ENCODE measurements at places on chromosomes 4 and X. TPM values are rescaled to one million over a fixed set of nuclear protein-coding genes. Genes with fewer than 3 reads are reported as not detected.

The SRPX gene
- total RNA-seq, result 1.8 TPM

The GABRA4 gene
- not detected for total RNA-seq

The KLB gene
- 0.43 TPM for total RNA-seq

The GABRE gene
- 2.6 TPM for total RNA-seq

The FAT4 gene
- total RNA-seq, result 2.5 TPM

The LDOC1 gene
- 59.8 TPM for total RNA-seq

The SSX4 gene
- not detected for total RNA-seq

The GATB gene
- 15.7 TPM for total RNA-seq

The DCAF4L1 gene
- total RNA-seq, result 0.20 TPM

The CASP6 gene
- total RNA-seq, result 61.0 TPM

The SEPTIN6 gene
- 40.2 TPM for total RNA-seq

The COMMD8 gene
- 19.8 TPM for total RNA-seq

The DUSP9 gene
- total RNA-seq, result 36.5 TPM

The MEPE gene
- total RNA-seq, result not detected

The STATH gene
- not detected for total RNA-seq

The MAPK10 gene
- total RNA-seq, result 21.4 TPM

The LDB2 gene
- total RNA-seq, result 0.82 TPM

The C4orf54 gene
- not detected for total RNA-seq

The NHS gene
- total RNA-seq, result 102 TPM

The NOA1 gene
- 17.4 TPM for total RNA-seq

The PHF8 gene
- total RNA-seq, result 47.8 TPM

The GRIA3 gene
- 2.8 TPM for total RNA-seq

The SLBP gene
- total RNA-seq, result 56.5 TPM

The NLGN3 gene
- total RNA-seq, result 5.9 TPM

The WDR17 gene
- total RNA-seq, result 5.1 TPM

The PDK3 gene
- 45.4 TPM for total RNA-seq

The DOCK11 gene
- total RNA-seq, result 5.8 TPM

The AVPR2 gene
- total RNA-seq, result not detected

The SUPT20HL2 gene
- not detected for total RNA-seq

The MAGEA9B gene
- total RNA-seq, result not detected

The BMP3 gene
- total RNA-seq, result 4.9 TPM

The ADH1A gene
- total RNA-seq, result 5.6 TPM

The NKX6-1 gene
- total RNA-seq, result 89.6 TPM

The TBCK gene
- 83.1 TPM for total RNA-seq

The MAGEB5 gene
- not detected for total RNA-seq

The CDS1 gene
- 21.6 TPM for total RNA-seq

The NR3C2 gene
- total RNA-seq, result 3.4 TPM

The SLIT2 gene
- 11.6 TPM for total RNA-seq

The GJB1 gene
- 22.2 TPM for total RNA-seq

The CSAG3 gene
- total RNA-seq, result not detected

The DKK2 gene
- total RNA-seq, result 17.0 TPM

The REPS2 gene
- 2.6 TPM for total RNA-seq

The NLGN4X gene
- total RNA-seq, result 45.0 TPM

The SHOX gene
- not detected for total RNA-seq

The FAM90A26 gene
- total RNA-seq, result not detected

The POU4F2 gene
- total RNA-seq, result 0.17 TPM

The ZRSR2 gene
- 24.5 TPM for total RNA-seq

The CLTRN gene
- 2.5 TPM for total RNA-seq

The HS3ST1 gene
- total RNA-seq, result 3.4 TPM

The ZNF182 gene
- 11.0 TPM for total RNA-seq

The SRP72 gene
- 119 TPM for total RNA-seq

The TMSB15A gene
- 113 TPM for total RNA-seq

The DCAF16 gene
- 63.1 TPM for total RNA-seq

The TMSB15C gene
- total RNA-seq, result 15.5 TPM

The F9 gene
- not detected for total RNA-seq

The KIAA1210 gene
- not detected for total RNA-seq

The AMTN gene
- total RNA-seq, result not detected

The GAGE12D gene
- not detected for total RNA-seq

The SLC2A9 gene
- total RNA-seq, result 3.1 TPM
